ENCODE measurements at places on chromosomes 7 and 10.

DNA sequence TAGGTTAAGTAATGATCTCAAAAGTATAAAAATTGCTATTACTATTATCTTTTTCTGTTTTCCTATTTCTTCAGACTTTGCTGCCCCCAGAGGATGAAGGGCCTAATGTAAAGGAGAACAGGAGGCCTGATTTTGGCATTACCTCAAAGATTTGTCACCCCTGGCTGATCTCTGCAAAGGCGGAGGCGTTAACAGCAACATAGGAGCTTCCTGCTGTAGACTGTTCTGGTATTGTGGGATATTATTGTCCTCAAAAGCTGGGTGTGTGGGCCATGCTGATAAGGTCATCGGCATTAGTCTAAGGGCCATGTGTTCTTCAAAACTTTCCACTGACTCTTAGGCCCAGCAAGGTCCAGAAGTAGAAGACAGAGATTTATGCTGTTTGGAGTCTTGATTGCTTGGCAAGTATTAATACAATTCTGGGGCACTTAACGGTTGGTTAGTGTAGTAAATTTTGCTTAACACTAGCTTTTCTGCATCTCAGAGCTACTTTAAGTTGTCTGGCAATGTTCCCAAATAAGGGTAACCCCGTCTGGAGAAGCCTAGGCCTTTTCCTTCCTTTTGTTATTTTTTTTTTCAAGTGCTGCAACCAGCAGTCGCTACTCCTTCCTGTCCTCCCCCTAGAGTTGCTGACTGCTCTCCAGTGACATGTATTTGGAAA lies 14.0 kb upstream of the ENTPD1 start:
- no peak for DNase-seq

GRCh38 chr7:141189231-141189630 lies 115.4 kb downstream of the TMEM178B start:
- DNase-seq = no peak

- no peak for DNase-seq
Measured at GRCh38 chr10:47364366-47364765, 16.2 kb downstream of the RBP3 start.

DNA sequence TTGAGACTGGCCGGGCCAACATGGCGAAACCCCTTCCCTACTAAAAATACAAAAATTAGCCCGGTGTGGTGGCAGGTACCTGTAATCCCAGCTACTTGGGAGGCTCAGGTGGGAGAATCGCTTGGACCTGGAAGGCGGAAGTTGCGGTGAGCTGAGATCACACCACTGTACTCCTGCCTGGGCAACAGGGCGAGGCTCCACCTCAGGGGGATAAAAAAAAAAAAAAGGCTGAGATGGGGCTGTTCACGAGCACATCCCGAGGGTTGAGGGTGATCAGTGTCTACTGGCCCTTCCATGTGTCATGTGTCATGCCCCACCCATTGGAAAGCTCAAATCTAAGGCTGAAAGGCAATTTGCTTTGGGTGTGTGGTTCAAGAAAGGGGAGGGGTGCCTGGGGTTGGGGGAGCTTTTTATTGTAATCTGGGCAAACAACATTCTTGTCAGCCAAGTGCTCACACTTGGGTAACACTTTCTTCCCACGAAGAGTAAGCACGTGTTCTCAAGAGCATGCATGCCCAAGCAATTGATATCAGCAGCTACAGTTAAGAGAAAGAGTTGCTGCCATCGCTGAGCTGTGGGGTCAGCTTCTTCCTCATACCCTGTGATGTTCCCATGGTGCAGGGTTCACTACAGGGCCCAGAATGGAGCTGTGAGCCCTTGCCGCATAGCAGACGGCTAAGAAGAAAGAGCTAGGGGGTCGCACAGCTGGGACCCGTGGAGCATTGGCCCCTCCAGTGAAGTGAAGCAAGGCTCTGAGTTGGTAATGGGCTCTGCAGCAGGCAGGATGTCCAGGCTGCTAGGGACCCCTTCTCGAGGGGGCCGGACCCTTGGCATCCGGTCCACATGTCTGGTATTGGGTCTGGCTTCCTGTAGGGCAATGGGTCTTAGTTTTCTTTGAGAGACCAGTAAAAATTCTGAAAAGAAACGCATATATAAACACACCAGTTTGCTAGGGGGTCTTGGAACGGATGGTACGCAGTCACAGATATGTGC lies 9.9 kb upstream of the ACSL5 start:
- no peak for DNase-seq

DNA sequence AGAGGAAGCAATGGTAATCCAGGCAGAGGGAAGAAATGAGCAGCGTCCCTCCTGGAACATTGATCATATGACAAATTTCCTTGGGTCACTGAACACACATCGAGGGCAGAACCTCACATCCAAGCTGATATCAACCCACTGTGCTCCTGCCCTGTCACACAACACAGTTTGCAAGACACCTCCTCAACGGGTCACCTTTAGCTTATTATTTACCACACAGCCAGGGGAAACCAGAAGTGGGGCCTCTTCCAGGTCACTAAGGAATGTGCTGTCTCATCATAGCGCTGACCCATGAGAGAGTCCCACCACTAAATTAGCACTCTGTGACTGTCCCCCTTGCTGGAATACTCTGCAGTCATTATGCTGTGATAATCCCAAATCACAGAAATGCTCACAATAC lies 69.7 kb upstream of the PPP1R3C start:
- DNase-seq = no peak

DNA sequence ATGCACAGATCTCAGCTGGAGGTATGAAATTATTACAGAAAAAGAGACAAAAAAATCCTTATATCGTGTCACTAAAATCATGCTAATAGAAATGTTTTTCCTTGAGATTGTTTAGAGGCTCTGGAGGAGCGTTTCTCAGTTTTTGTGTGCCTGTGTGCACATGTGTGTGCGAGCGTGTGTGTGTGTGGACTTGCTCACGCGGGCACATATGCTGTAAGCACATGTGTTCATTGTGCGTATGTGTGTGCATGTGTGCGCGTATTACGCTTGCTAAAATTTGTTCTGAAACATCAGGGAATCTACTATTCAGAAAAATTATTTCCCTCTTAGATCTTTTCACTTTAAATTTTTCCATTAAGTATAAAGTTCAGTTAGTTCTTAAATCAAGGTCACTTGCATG lies 1111.2 kb downstream of the NRG3 start:
- no peak for DNase-seq

GRCh38 chr7:16691241-16691640 lies 45.3 kb downstream of the BZW2 start:
- DNase-seq = no peak

DNA sequence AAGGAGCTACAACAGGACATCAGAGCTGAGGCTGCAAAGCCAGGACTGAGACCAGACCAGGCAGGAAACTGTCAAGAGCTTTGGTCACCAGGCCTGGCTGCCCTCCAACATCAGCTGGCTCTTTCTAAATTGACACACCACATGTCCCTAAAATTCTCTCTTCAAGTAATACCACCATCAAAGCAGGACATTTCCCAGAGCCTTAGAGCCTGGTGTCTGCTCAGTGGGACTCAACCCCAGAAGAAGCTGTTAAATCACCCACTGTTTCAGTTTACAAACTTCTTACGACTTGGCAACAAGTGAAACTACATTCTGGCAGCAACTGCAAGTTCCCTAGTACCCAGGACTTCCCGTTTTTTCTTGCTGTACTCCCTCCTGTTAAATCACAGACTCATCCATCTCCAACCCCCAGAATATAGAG lies 3.8 kb upstream of the IL6 start:
- DNase-seq = no peak

DNA sequence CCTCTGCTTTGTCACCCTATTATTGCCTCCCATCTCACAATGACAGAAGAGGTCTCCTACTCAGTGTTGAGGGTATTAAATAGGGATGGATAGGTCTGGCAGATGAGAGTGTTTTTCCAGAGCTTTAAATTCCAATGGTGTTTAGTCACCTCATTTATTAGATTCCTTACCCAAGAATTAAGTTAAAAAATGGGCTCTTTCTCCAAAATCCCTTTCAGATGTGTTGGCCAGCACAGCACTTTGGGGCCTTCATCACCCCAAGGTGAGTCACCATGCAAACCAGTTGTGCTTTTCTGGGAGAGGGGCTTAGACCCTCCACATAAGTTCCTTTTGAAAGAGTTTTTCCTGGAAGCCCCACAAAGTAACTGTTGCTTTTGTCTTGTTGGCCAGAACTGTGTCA lies 78.4 kb downstream of the CYP26A1 start:
- no peak for DNase-seq

- DNase-seq = no peak
Measured at GRCh38 chr7:28442540-28443420, 30.5 kb downstream of the CREB5 start.

GRCh38 chr7:37311355-37311754 lies 137.3 kb downstream of the ELMO1 start:
- DNase-seq = no peak

- no peak for DNase-seq
Measured at GRCh38 chr7:22885797-22886261, 63.2 kb upstream of the TOMM7 start.

GRCh38 chr10:45461034-45461433 lies 87.0 kb downstream of the ALOX5 start:
- DNase-seq = no peak

All from esophagus squamous epithelium (tissue), 5 donors.